ENCODE measurements at places on chromosomes 2 and 18.
A peak's percentile ranks its signal among the peaks of the same experiment; 100 is the strongest.

- DNase-seq = no peak
These were observed 514.9 kb downstream of the SUCLG1 start for GRCh38 chr2:83944191-83944590.

DNA sequence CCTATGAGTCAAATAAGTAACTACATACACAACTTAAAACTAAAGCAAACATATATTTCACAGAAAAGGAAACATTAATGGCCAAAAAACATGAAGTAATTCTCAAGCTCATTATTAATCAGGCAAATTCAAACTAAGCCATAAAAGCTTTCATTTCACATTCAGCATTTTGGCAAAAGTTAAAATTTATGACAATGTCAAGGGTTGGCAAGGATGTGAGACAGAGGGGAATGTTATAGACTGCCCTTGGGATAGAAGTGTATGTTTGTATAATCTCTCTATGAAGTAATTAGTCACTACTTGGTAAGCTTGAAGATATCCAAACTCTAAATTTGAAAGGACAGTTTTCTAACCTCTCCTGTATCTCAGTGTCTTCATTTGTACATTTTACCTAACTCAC lies 539.4 kb downstream of the RIT2 start:
- DNase-seq = no peak

DNA sequence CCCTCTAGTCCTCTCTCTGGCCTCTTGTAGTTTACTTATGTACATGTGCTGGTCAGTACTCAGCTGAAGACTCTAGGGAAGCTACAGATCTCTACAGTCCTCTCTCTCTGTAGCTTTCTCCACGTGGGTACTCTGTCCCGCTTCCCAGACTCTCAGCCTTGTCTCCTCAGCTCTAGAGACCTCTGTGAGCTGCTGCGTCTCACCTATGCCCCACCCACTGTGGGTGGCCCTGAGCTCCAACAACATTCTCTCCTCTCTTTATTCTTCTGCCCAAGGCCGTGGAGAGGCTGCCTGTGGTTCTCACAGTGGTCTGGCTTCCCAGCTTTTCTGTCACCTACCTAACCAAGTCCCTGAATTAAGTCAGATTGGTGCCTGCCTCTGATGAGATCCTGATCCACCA lies 33.4 kb downstream of the MFSD6 start:
- no peak for DNase-seq

- DNase-seq = no peak
These were observed 359 bp downstream of the TGFBRAP1 start for GRCh38 chr2:105329197-105329554.

DNA sequence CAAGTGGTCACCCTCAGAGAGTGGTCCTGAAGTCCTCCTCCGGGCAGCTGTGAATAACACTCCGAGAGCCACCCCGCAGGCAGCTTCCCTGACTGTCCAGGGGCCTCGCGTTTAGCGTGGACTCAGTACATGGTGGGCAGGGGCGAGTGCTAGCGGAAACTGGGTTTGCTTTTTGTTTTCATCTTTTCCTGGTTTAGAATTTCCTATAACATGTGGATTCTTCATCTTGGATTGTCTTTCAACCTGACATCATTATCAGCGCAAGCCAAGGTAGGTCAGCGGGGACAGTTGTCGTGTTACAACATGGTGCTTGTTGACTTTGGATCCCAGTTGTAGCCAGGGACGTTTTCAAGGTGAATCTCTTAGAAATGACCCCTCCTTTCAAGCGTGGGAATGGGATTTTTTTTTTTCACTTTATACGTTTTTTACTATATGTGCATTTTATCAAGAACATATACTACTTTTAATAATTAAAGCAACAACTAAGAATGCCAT lies 20.9 kb downstream of the RMC1 start:
- DNase-seq = no peak

GRCh38 chr2:224310943-224311625 lies 90.8 kb downstream of the FAM124B start:
- no peak for DNase-seq

DNA sequence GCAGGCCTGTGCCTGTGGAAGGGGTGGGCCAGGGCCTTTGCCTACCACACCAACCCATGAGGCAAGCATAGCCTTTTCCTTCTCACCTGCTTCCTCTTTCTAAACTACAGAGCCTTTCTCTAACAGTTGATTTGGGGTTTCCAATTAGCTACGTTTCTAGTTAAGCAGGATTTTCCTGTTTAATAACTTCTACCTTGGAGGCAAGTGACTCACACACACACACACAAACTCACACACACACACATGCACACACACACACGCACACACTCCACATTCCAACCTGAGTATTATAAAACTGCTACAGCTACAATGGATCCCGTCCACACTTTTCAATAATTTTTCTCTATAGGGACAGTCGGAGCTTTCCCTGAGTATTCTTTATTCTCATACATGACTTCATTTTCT lies 84.9 kb downstream of the SOX11 start:
- no peak for DNase-seq

DNA sequence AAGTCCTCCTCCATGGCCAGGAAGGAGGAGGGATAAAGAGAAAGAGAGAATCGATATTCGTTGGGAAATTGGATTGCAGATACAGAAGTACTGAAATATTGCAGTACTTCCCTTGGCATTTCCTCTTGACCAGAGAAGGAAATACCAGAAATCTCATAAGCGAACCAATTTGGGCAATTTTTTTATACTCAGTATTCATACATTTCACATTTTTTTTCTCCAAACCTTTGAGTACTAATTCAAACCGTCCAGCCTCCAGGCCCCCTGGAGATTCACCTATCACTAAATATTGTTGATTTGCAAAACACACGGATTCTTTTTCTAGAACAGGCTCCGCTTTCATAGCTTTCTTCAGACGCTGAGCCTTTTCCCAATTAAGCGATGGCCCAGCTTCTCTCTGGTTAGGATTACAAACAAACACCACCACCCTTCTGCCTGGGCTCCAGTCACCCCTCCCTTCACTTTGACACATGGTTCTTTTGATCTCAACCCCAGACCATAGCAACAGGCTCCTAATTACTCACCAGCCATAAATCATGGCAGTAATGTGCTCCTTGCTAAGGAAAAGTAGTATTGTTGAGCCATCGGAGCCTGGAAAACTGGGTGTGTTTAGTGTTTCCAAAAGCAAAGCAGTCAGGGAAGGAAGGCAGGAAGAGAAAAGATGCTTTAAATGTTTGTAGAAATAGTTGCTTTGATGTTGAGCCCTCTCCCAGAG lies 138.4 kb upstream of the CCDC68 start:
- no peak for DNase-seq

GRCh38 chr18:5457462-5457957 lies 86.3 kb downstream of the EPB41L3 start:
- no peak for DNase-seq

- no peak for DNase-seq
These were observed 21.7 kb upstream of the UGP2 start for GRCh38 chr2:63819765-63820717.

DNA sequence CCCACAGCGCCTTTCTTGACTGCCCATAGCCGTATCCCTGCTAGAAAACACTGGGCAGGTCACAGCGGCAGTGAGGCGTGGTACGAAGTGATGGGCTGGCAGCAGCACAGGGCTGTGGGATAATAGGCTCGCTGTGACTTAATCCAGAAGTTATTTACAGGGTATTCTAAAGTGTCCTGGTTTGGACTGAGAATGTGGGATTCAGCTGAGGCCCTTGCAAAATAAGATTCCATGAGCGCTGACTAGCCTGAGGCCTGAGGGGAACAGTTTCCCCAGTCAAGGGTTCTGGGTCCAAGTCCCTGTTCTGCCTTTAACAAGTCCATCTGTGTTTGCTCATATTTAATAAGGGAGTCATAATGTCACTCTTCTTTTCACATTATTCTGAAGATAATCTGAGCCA lies 34.6 kb downstream of the SETBP1 start:
- peak; percentile 66 for DNase-seq

GRCh38 chr2:58289029-58289428 lies 47.9 kb upstream of the FANCL start:
- peak; percentile 79 for DNase-seq

GRCh38 chr2:227817850-227818674 lies 4.4 kb downstream of the CCL20 start:
- DNase-seq = peak; percentile 100

GRCh38 chr2:112020561-112020960 lies 34.5 kb upstream of the TMEM87B start:
- no peak for DNase-seq

DNA sequence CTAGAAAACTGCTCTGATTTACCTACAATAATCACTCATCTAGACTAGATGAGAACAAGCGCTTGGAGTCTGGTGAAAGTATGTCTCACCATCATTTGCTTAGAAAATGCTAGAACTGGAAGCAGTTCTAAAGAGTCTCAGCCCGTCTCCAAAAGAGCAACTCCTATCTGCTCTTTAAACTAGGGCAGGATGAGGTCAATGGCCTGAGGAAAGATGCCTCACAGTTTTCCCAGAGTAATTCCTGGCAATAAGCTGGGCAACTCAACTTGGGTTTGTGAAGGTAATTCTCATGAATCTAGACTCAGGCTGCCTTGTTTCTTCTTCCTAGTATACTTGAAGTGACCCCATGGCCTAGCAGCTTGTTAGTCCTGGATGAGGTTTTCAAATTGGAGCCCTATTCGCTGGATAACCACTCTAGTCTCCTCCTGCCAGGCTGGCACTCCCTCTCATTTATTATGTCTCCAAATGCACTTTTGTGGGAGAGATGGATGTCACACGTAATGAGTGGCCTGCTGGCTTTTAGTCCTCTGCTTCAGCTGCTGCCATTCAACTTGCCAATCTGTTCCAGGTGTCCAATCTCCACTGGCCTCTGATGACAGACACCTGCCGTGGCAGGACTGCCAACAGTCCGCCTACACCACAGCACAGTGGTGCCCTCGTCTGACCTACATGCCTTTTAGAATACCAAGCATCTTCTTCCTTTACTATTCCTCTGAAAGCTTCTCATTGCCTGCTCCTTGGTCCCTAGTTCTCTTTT lies 80.9 kb downstream of the CABYR start:
- DNase-seq = no peak

DNA sequence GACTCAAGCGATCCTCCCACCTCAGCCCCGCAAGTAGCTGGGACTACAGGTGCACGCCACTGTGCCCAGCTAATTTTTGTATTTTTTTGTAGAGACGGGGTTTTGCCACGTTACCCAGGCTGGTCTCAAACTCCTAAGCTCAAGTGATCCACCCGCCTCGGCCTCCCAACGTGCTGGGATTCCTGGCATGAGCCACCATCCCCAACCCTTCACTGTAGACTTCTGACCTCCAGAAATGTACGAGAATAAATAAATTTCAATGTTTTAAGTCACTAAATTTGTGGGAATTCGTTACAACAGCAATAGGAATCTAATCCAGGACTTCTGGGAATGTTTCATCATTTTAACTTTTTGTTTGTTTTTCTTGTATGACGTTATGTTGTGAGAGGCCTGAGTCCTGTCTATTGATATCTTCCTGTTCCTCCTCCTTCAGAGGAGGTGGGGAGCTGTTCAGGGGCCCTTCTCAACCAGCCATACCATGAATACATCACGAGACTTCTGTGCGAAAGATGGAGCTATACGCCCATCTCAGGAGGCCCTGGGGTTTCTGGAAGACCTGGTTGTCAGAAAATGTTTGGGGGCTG lies 40.0 kb downstream of the TEX44 start:
- DNase-seq = no peak

GRCh38 chr2:30382162-30382783 lies 64.8 kb upstream of the LCLAT1 start:
- DNase-seq = no peak

GRCh38 chr2:162219426-162219825 lies 23.8 kb downstream of the FAP start:
- no peak for DNase-seq

DNA sequence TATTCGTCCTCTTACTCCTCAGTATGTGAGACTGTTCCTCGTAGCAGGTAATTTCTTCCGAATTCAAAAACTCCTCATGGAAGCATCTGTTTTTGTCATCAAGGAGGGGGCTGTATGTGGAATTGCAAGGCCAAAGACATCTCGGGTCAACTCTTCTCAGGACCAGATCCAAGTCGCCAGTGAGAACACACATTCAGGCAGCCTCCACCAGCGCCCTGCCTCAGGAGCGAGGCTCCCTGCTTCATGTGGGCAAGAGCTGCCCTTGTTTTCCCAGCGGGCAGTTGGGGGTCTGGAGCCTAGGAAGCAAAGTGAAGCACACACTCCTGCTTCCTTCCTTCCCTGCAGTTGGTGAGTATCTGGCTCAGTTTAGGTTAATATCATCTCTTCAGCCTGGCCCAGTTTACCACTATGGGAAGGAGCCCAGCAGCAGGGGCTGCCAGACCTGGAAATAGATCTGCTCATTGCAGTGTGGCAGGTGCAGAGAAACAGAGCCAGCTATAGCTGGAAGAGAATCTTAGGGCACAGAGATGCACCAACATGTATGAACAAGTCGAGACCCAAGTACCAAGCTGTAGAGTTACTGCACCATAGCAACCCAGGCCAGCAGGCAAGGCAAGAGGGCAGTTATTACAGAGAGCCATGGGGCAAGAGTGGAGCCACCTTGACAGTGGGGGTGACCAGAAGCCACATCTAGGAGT lies 25.3 kb downstream of the TMEM127 start:
- peak; percentile 55 for DNase-seq

GRCh38 chr2:204072443-204073324 lies 136.1 kb downstream of the ICOS start:
- peak; percentile 9 for DNase-seq

DNA sequence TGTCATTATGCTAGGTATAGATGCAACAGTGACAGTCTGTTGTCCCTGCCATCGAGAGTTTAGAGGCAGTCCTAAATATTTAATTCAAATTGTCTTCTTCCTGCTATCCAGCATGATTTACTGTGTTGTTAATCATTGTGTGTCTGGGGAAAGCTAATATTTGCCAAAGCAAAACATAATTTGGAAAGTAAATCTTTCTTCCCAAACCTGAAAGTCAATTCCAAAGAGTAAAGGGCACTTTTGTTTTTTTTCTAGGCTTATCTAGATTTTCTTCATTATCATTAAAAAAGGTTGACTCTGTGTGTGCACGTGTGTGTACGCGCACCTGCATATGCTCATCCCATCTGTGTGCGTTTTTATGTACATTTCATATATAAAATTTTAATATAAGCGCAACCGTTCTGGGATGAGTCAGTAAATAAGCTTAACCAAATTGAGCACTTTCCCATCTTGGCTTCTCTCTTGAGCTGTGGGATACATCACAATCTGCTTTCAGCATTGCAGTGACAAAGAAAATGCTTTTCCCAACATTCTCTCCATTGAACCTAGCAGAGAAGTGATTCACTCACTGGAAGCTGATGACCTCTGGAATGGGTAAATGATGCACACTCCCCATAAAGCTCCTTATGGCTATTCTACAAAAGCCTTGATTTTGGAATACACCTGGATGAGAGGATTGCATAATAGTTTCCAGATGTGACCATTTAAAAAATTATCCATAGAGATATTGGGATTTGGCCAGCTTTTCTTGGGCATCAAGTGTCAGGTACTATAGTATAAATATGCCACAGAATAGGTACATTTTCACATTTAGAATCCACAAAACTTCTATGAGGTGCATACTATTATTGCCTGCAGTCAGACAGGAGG lies 488.4 kb downstream of the ADCYAP1 start:
- DNase-seq = no peak

- no peak for DNase-seq
These were observed 36.1 kb downstream of the ADCY3 start for GRCh38 chr2:24883946-24884345.

Data from mammary epithelial cell (primary cell).